ENCODE measurements at places on chromosomes 6 and 20. TPM values are rescaled to one million over a fixed set of nuclear protein-coding genes. Genes with fewer than 3 reads are reported as not detected.

DNA sequence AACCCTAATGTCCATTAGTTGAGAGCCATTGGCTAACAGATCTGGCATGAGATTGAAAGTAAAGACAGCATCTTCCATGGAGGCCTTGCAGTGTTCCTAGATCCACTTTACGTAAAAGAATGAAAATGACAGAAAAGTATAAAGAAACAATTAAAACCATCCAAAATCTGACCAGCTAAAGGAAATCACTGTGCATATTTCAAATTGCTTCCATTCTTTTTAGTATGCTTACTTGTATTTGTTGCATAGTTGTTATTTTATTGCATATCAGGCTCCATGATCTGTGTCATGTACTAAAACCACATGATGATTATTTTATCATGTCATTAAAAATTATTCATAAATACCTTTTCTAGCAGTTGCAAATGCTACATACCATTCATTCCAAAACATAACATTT lies 67.9 kb downstream of the GCLC start:
- no peak overlapping the region for H3K27ac ChIP-seq
- DNase-seq = no peak

Gene MMP24
- not detected for total RNA-seq

- H3K27ac ChIP-seq = 0 out of 3 replicates have a peak overlapping the region, but pooled peaks have one; percentile 1
- no peak overlapping the region for H3K4me3 ChIP-seq
- H3K4me1 ChIP-seq = peaks cover 15% of the 10 kb centered on the region
- H3K36me3 ChIP-seq = no peaks in the 10 kb centered on the region
- no peaks in the 10 kb centered on the region for H3K27me3 ChIP-seq
Observed at GRCh38 chr6:35698858-35699257, 10.1 kb upstream of the FKBP5 start.

GRCh38 chr6:138031417-138031816 lies 75.8 kb downstream of the PERP start:
- peaks cover 42% of the 10 kb centered on the region for H3K27me3 ChIP-seq
- H3K36me3 ChIP-seq = no peaks in the 10 kb centered on the region
- no peak overlapping the region for H3K27ac ChIP-seq
- DNase-seq = no peak
- H3K4me3 ChIP-seq = no peak overlapping the region

Gene COL19A1
- total RNA-seq = not detected

GRCh38 chr20:7985916-7986315 lies 33.6 kb downstream of the TMX4 start:
- H3K4me3 ChIP-seq = no peak overlapping the region
- H3K27ac ChIP-seq = no peak overlapping the region

DNA sequence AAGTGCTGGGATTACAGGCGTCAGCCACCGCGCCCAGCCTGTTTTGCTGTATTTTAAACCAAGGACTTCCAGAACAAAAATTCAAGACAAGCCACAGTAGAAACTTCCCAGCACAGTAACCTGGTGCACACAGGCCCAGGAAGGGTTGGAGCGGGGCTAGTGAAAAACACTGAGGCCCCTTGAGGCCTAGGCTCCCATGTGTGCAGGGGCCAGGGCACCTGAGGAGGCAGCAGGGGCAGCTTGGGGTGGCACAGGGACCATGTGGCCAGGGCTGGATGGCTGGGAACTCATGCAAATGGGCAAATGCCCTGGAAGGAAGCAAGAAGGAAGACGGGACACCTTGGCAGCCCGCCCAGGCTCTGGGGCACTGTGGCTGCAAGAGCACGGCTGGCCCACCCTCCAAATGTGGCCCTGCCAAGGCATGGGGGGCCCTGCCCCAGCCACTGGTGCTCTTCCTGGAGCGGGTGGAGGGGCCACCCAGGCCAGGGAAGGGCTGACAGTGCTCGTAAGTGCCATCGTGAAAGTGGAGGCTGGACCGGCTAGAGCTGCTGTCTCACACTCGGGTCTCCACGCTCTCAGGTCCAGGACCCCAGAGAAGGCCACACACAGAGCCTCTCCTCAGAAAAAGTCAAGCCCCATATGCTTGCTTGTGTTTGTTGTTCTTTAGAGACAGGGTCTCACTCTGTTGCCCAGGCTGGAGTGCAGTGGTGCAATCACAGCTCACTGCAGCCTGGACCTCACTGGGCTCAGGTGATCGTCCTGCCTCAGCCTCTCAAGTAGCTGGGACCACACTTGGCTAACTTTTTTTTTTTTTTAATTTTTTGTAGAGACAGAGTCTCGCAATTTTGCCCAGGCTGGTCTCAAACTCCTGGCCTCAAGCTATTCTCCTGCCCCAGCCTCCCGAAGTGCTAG lies 10.3 kb downstream of the SLC2A4RG start:
- H3K27ac ChIP-seq = no peak overlapping the region
- H3K4me1 ChIP-seq = peaks cover 71% of the 10 kb centered on the region
- no peak overlapping the region for H3K4me3 ChIP-seq
- no peak for DNase-seq

Gene FLRT3
- 0.04 TPM for total RNA-seq

GRCh38 chr6:148200781-148201180 lies 141.9 kb upstream of the SASH1 start:
- H3K27me3 ChIP-seq = peaks cover 25% of the 10 kb centered on the region
- no peak for DNase-seq
- H3K27ac ChIP-seq = no peak overlapping the region
- H3K36me3 ChIP-seq = no peaks in the 10 kb centered on the region
- H3K4me1 ChIP-seq = no peaks in the 10 kb centered on the region

DNA sequence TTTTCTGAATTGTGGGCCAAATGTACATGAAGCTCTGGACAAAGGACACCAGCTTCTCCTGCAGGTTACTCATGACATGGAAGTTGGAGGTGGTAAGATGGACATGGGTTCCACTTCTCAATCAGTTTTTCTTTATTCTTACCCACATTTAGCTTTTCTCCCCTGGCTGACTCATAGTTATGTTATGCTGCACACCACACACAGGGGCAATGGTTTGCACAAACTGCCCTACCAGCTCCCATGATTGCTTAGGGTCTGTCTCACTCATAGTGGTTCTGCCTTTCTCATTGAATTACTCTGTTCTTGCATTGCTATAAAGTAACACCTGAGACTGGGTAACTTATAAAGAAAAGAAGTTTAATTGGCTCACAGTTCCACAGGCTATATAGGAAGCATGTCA lies 4.5 kb upstream of the CD109 start:
- DNase-seq = no peak
- H3K27me3 ChIP-seq = peaks cover 30% of the 10 kb centered on the region
- H3K4me3 ChIP-seq = no peak overlapping the region

Gene PGC
- total RNA-seq = 0.81 TPM

Gene RIPOR3
- 46.1 TPM for total RNA-seq

GRCh38 chr6:31901415-31901952 lies 402 bp downstream of the ZBTB12 start:
- H3K4me1 ChIP-seq = peaks cover 39% of the 10 kb centered on the region
- peaks cover 12% of the 10 kb centered on the region for H3K36me3 ChIP-seq
- peak overlapping the region; percentile 84 for H3K27ac ChIP-seq
- DNase-seq = peak; percentile 85

- no peaks in the 10 kb centered on the region for H3K36me3 ChIP-seq
- no peak overlapping the region for H3K4me3 ChIP-seq
- peaks cover 13% of the 10 kb centered on the region for H3K27me3 ChIP-seq
- no peak for DNase-seq
- no peak overlapping the region for H3K27ac ChIP-seq
- H3K4me1 ChIP-seq = peaks cover 7% of the 10 kb centered on the region
Observed at GRCh38 chr6:151805286-151805840, 2.1 kb upstream of the ESR1 start.

DNA sequence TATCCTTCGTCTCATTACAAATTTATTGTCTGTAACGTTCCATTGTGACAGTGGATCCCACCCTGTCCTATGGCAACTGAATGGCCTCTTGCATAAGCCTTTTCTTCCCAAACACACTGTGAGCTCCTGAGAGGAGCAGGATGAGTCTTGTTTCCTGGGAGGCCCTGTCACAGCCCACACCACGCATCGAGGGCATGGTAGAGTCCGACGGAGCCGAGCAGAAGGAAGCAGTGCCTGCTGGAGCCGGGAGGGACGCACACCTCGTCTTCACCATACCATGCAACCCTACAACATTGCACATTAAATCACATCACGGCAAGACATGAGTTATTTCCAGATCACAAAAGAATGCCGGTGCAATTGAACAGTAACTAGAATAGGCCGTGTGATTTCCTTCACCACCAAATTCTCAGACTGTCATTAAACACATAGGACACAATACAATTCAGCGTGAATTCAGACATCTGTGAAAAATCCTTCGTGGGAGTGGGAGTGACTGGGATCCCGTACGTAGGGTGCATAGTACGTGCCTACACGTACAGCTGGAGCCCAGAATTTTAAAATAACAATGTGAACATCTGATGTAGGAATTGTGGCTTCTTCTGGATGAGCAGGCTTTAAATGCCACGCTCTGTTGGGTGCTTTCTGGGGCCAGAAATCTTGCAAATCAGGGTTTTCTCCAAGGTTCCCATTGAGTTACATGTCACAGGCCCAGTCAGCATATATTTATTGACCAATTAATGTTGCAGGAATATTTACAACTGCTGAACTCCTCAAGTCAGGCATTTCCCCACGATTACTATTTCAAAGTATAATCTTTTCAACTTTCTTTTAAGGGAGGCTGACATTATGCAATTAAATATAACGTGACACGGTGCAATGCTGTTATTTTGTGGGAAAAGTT lies 201.8 kb downstream of the TTLL2 start:
- H3K4me3 ChIP-seq = no peak overlapping the region
- no peaks in the 10 kb centered on the region for H3K4me1 ChIP-seq
- H3K27ac ChIP-seq = no peak overlapping the region
- no peaks in the 10 kb centered on the region for H3K36me3 ChIP-seq
- DNase-seq = no peak

Gene WFDC11
- not detected for total RNA-seq

Gene RAB44
- total RNA-seq = not detected

- peaks cover 48% of the 10 kb centered on the region for H3K4me1 ChIP-seq
- DNase-seq = no peak
- no peaks in the 10 kb centered on the region for H3K27me3 ChIP-seq
- no peaks in the 10 kb centered on the region for H3K36me3 ChIP-seq
- peak overlapping the region; percentile 24 for H3K27ac ChIP-seq
Observed at GRCh38 chr6:3391902-3392458, 64.9 kb downstream of the SLC22A23 start.

DNA sequence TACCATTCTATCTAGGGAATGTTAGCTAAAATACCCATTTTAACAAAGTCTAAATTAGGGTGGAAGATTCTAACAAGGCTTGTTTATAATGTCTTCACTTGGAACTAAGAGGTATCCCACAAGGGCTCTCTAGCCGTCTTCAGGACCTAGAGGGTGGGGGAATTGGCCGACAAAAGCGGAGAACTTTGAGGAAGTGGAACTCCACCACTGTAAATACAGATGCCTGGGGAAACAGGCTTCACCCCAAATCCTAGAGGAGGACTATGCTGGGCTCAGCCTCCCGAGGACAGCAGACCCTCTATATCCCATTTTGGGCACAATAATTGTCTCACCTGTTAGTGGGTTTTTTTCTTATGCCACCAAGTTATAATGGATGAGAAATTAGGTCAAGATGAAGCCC lies 58.0 kb upstream of the TFB1M start:
- H3K4me3 ChIP-seq = no peak overlapping the region
- no peaks in the 10 kb centered on the region for H3K4me1 ChIP-seq
- no peaks in the 10 kb centered on the region for H3K36me3 ChIP-seq
- no peak overlapping the region for H3K27ac ChIP-seq
- H3K27me3 ChIP-seq = no peaks in the 10 kb centered on the region

Gene ADGRF5
- 0.22 TPM for total RNA-seq

DNA sequence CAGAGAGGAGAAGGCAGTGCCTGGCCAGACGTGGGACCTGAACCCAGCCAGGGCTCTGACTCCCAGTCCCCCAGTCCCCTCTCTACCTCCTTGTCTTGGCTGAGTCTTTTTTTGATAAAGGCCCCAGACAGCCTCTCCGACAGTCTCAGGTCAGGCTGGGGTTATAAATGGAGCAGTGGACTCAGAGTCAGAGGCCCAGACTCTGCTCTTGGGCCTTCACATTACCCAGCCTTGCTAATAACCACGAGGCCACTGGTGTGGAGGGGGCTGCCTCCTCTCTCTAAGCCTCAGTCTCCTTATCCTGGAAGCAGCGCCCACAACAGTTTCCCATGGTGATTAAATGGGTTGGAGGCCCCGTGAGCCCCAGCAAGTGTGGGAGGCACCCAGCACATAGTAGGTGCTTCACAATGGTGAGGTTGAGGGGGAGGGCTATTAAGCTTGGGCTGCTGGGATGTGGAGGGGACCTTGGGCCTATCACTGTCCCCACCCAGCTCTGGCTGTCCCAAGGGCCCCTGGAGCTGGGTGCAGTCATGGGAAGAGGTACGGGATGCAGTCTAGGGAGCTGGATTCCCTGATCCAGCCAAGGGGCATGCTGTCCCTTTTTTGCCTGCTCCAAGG lies 35.7 kb downstream of the TGM2 start:
- no peak for DNase-seq
- peaks cover 34% of the 10 kb centered on the region for H3K36me3 ChIP-seq
- H3K27ac ChIP-seq = no peak overlapping the region
- no peaks in the 10 kb centered on the region for H3K27me3 ChIP-seq

- H3K4me3 ChIP-seq = no peak overlapping the region
- H3K27me3 ChIP-seq = peaks cover 22% of the 10 kb centered on the region
- no peak overlapping the region for H3K27ac ChIP-seq
- H3K36me3 ChIP-seq = no peaks in the 10 kb centered on the region
Observed at GRCh38 chr6:169865346-169866139, 114.1 kb downstream of the ERMARD start.

DNA sequence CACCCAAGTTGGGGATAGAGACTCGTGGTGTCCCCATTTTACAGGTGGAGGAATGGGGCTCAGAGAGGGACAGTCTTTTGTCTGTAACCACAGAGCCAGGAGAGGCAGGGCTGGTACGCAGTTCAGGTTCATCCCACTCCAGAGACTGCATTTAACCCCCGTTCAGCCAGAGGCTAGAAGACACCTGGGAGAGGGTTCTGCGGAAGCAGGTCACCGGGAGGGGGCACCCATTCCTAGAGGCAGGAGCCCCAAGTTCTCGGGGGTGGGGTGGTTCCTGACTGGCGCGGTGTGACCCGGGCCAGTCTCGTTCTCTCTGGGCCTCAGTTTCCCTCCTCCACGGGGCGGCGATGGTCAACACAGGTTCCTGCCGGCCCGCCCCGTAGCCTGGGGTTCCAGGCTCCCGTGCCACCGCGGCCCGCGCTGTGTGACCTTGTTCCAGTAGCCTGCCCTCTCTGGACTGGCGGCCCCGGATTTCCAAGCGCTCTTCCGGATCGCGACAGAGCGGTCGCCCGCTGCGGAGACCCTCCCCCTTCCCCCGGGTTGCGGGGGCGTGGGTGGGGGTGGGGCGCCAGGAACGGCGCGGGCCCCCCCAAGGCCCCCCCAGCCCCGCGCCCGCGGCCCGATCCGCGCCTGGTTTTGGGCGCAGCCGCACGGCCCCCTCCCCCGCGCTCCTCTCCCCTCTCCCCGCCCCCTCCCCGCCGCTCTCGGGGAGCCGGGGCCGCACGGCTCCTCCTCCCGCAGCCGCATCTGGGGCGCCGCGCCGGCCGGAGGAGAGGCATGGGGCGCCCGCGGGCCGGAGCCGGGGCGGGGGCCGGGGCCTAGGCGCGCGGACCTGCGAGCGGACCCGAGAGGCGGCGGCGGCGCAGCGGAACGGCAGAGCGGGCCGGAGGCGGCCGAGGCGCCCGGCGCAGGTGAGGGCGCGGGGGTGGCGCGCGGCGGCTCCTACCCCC lies at the start of gene DLGAP4:
Gene DLGAP4 (plus strand): TSS at position 738 of the 950 bp plus-strand sequence. CDS start 125,379 bp downstream, outside the sequence.
- no peak within 1 kb of the TSS for H3K27ac ChIP-seq
- DNase-seq = peak; percentile 62
- H3K36me3 ChIP-seq = no peaks in the 10 kb centered on the region
- peaks cover 69% of the 10 kb centered on the region for H3K27me3 ChIP-seq
- no peak within 1 kb of the TSS for H3K4me3 ChIP-seq
- no peaks in the 10 kb centered on the region for H3K4me1 ChIP-seq

GRCh38 chr6:6591778-6592465 lies 3.4 kb downstream of the LY86 start:
- peak overlapping the region; percentile 59 for H3K27ac ChIP-seq
- H3K27me3 ChIP-seq = peaks cover 33% of the 10 kb centered on the region
- DNase-seq = no peak
- no peaks in the 10 kb centered on the region for H3K4me1 ChIP-seq
- no peaks in the 10 kb centered on the region for H3K36me3 ChIP-seq
